ENCODE measurements at places on chromosomes 13 and 19. TPM values are rescaled to one million over a fixed set of nuclear protein-coding genes. Genes with fewer than 3 reads are reported as not detected.

- peak; percentile 55 for DNase-seq
Observed at GRCh38 chr13:51849145-51850101, 4.4 kb upstream of the TMEM272 start.

GRCh38 chr19:48060381-48060780 lies 16.5 kb upstream of the CABP5 start:
- no peak for DNase-seq

DNA sequence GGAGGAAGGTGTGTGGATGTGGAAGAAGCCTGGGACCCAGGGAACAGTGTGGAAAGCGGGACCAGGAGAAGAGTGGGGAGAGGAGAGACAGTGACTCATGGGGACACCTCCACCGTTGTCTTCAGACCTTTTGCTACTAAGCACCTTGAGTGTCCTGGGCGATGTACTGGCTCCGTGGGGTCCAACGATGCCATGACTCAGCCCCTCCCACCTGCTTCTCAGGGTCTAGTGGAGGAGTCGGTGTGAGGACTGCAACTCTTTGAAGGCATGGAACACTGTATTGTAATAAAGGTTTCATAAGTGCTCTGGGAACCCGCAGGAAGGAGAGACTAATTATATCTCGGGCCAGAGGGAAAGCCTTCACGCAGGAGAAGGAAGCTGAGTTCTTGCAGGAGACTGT lies 166.9 kb upstream of the KL start:
- no peak for DNase-seq

- DNase-seq = no peak
Observed at GRCh38 chr19:9622531-9622930, 1.5 kb upstream of the ZNF561 start.

DNA sequence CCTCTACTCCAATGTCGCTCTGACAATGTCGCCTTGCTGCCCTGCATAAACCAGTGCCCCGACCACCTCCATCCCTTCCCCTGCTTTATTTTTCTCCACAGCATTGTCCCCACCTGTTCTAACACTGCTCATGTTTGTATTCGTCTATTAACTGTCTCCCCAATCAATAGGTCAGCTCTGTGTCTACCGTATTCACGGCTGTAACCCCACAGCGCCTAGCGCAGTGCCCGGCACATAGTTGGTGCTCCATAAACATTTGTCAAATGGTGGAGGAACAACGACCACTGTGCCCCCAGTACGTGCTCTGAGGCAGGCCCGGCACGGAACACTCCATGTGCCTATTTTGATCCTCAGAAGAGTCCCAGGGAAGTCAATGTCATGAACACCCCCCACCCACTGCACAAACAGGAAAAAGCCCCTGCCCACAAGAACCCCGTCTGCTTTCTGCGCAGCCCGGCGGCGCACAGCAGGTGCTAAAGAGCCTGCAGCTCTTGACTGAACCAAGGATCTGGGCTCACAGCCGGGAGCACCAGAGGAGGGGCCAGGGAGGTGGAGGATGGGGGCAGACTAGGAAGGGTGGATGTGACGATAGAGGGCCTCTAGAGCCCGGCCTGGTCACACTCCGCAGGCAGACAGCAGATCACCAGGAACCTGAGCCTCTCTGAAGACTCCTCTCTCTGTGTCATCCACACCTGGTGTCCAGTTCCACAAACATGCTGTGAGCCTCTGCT lies 1.8 kb upstream of the CEACAM16 start:
- DNase-seq = no peak

SULT2B1 gene
- 0.35 TPM for total RNA-seq

Measured in left ventricle myocardium superior (tissue), 1 donor.